Activated naive CD4-positive, alpha-beta T cell (primary cell): ENCODE measurements at places on chromosomes 6 and 20.

GRCh38 chr6:16496991-16497801 is 258.8 kb downstream of the GMPR start:
- no peak for DNase-seq

DNA sequence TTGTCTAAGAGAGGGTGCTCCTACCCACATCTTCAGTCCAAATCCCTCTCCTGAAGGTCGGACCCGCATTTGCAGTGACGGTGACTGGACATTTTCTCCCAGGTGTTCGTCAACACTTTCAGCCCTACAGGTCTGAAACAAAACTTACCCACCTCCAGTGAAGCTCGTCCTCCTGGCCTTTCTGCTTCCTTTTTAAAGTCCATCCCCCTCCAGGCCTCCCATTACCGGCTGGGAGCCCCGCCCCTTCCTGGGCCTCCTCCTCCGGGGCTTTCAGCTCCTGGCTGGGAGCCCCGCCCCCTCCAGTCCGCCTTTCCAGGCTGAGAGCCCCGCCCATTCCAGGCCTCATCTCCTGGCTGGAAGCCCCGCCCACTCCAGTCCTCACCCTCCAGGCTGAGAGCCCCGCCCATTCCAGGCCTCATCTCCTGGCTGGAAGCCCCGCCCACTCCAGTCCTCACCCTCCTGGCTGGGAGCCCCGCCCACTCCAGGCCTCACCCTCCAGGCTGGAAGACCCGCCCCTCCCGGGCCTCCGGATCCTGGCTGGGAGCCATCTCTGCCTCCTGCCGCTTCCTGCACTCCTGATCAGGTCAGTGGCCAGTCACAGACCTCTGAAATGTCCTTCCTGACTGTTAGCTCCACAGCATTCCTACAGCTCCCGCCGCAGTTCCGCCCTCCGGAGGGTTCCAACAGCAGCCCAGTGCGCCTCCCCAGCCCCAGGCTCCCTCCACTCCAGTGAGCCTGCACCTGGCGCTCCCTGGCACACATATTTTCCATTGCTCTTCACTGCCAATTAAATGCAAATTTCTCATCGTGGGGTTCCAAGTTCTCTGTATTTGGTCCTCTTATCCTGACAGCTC is 98.5 kb downstream of the LY86 start:
- DNase-seq, result no peak

GRCh38 chr6:29071831-29072723 is 15.0 kb downstream of the OR2B3 start:
- DNase-seq, result no peak

DNA sequence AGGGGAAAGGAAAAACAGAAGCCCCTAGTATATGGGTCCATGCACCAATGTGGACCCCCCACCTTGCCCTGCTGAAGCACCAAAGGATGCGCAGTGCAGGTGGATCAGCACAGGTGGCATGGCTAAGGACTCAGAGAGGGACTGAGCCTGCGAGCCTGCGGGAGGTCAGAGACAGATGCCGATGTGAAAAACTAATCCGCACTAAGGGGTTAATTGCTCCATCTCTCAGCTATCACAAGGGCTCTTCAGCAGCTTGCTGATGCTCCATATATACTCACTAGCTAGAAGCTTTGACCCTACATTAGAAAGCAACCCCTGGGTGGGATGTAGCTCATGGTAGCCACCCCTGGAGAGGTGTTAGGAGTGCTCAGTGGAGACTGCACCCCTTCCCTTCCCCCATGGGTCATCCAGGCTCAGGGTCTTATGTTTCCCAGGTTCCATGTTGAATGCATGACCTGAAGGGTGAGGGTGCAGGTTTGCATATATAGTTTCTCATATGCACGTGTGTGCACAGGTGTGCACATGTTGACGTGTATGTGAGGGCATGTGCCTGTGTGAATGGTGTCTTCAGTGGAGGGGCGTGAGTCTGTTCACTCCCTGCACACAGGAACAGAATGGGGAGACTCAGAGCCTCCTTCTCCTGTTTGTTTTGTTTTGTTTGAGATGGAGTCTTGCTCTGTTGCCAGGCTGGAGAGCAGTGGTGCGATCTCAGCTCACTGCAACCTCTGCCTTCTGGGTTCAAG is 13.4 kb upstream of the IP6K3 start:
- no peak for DNase-seq

GRCh38 chr20:5719861-5720403 is 30.3 kb upstream of the SHLD1 start:
- no peak for DNase-seq

DNA sequence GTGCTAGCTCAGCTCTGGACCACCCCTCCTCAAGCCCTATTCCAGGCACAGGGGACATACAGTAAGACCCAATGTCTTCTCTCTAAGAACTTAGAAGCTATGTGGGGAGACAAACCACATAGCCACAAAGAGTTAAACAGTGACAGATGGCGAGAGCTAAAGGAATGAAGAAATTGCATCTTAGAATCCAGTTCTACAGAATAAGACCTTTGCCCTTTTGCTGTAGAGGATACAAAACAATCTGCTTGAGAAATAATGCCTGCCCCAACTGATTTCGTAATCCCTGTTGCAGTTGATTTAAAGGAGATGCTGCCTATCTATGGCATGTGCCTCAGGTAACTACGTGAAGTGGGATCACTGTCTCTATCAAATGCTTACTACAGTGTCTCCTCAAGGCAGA is 31.2 kb downstream of the TNFRSF21 start:
- no peak for DNase-seq

DNA sequence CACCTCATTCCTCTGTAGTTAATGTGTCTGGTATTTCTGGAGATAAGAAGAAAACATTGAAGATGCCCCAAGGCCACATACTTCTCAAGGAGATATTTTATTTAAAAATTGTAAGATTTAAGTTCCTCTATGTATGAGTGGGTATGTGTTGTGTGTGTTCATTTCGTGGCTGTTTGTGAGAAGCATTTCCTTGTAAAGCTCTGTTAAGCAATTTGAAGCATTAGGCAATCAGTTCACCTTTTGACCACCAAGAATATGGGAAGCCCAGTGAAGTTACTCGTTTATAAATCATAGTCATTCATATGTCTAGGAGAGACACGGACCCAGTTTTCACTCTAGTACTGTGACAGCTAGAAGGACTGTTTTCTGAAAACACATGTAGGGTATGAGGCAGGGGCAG is 717.6 kb upstream of the MAP3K7 start:
- DNase-seq, result no peak

DNA sequence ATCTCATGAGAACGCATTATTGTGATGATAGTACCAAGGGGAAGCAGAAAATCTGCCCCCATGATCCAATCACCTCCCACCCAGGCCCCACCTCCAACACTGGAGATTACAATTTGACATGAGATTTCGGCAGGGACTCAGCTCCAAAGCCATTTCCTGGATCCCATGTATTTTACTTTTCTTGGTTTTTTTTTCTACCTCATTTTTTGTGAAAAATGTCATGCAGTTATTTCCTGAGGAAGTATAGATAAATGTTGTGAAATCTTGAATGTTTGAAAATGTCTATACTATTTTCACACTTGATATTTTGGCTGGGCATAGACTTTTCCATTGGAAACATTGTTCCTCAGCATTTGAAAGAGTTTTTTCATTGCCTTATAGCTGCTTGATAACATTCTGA is 9.1 kb upstream of the BRPF3 start:
- no peak for DNase-seq

DNA sequence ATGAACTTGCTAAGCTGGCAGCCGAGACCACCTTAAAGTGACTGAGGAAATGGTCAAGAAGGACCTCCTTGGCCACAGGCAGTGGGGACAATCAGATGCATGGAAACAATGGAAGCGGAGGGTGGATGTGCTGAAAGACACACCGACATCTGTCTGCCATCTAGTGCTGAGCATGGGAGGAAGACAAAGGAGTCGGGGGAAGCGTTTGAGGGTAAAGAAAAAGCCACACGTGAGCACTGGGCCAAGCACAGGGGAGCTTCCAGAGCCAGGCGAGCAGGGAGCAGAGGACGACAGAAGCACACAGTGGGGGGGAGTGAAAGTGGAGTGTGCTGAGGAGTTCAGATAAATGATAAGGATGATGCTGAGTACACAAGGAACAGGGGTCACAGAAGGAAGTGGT is 367.8 kb downstream of the ZFAND3 start:
- DNase-seq, result no peak

- DNase-seq, result no peak
Measured at GRCh38 chr20:12591949-12592470, 416.8 kb upstream of the SPTLC3 start.

GRCh38 chr6:35489995-35490791 is 6.7 kb downstream of the TEAD3 start:
- no peak for DNase-seq

DNA sequence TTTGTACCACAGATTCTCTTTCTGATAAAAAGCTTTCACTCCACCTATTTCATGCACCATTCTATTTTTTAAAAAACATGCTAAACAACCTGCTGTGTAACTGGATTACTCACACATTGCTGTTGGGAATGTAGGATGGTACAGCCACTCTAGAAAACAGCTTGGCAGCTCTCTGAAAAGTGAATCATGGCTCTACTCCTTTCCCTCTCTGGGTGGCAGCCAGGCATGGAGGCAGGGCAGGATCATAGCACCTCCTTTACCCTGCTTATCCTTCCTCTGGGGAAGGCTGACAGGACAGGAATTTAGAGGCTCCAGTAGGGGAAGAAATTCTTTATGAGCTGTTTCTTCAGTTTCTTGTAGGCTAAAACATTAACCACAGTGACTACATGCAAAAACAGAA is 6.7 kb upstream of the VNN2 start:
- no peak for DNase-seq
